ENCODE measurements at places on chromosomes 1 and 21.

DNA sequence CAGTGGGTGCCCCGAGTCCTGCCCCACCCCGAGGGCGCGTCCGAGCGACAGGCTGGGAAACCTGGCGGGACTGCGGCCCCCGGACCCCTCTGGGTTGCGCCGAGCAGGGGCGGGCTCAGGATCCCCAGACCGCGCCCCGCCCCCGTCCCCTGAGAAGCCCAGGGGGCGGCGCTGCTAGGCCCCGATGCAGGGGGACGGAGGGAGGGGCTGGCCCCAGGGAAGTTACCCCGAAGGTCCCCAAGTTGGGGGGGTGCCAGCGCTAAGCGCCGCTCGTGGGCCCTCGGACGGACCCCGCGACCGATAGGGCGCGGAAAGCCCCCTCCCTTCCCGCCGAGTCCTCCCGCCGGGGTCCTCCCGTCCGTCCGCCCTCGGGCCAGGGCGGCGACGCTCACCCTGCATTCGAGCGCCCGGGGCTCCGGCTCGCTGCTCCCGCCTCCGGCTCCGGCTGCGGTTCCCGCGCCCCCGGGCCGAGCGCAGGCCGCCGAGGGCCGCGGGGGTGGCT is 414 bp downstream of the GPR153 start:
- DNase-seq = peak; percentile 9

DNA sequence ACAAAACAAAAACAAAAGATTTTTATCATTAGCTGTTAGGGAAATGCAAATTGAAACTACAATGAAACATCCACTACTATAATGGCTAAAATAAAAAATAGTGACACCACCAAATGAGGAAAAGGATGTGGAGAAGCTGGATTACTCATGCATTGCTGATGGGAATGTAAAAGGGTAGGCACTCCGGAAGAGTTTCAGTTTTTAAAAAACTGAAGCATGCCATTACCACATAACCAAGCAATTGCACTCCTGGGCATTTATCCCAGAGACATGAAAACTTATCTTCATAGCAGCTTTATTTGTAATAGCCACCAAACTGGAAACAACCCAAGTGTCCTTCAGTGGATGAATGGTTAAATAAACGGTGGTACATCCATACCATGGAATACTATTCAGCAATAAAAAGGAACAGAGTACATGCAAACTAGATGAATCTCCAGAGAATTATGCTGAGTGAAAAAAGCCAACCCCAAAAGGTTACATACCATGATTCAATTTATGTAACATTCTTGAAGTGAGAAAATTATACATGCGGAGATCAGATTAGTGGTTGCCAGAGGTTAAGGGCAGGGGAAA is 14.5 kb upstream of the CFAP298 start:
- DNase-seq = peak; percentile 59

- DNase-seq = no peak
Measured at GRCh38 chr1:2971101-2971501, 50.2 kb upstream of the ACTRT2 start.

DNA sequence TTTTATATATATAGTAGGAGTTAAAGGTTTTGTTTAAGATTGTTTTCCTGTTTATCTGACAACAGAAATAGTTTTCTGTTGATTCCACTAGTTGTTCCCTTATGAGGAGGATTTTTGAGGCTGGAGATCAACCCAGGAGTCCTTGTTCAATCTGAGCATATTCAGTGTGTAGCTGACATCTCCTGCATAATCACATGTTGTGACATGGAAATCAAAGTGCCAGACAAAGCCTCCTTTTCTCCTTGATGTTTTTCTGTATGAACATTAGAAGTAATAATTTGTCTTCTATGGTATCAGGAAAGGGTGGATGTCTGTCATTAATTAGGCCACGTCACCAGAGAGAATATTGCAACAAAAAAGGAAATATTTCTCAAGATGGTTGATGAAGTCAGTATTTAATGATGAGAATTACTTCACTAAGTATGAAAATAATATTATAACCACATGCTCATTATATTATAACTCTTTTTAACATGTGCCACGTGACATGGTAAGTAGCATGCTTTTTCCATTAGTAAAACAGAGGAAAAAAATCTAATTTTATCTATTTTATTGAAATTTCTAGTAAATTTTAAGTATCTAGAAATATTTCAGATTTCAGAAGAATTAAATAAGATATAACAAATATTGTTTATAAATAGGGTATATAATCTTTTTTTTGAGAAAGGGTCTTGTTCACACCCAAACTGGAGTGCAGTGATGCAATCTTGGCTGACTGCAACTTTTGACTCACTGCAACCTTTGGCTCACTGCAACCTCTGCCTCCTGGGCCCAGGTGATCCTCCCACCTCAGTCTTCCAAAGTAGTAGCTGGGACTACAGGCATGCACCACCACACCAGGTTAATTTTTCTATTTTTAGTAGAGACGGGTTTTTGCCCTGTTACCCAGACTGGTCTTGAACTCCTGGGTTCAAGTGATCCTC is 223.5 kb downstream of the HMCN1 start:
- DNase-seq = no peak

- no peak for DNase-seq
Measured at GRCh38 chr1:31503570-31503969, 72.7 kb upstream of the TINAGL1 start.

GRCh38 chr1:59857679-59858354 is 43.1 kb downstream of the HOOK1 start:
- DNase-seq = no peak

DNA sequence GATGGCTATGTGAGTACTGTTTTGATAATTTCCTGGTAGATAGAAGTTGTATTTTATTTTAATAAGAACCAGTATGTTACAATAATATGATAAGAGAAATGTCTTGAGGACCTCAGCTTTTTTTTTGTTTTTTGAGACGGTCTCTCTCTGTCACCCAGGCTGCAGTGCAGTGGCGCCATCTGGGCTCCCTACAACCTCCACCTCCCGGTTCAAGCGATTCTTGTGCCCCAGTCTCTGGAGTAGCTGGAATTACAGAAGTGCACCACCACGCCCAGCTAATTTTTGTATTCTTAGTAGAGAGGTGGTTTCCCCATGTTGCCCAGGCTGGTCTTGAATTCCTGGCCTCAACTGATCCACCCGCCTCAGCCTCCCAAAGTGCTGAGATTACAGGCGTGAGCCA is 968.1 kb upstream of the ADGRL4 start:
- no peak for DNase-seq

- no peak for DNase-seq
Measured at GRCh38 chr1:93672477-93673162, 9.0 kb downstream of the BCAR3 start.

DNA sequence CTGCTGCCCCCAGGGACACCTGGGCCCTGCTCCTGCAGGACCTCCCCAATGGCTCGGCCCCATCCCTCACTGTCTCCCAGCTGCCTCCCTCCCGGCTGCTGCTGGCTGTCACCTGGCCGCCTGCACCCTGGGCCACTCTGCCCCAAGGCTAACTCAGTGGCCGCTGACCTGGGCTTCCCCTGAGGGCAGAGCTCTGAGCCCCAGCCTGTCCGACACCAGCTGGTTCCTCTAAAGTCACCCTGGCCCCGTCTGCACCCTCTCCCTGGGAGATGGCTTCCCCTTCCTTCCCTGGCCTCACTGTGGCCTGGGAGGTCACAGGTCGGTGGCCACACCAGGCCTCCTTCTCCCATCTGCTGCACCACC is 15.0 kb downstream of the ITGB2 start:
- peak; percentile 43 for DNase-seq

- no peak for DNase-seq
Measured at GRCh38 chr1:177593105-177593504, 376.8 kb downstream of the SEC16B start.

DNA sequence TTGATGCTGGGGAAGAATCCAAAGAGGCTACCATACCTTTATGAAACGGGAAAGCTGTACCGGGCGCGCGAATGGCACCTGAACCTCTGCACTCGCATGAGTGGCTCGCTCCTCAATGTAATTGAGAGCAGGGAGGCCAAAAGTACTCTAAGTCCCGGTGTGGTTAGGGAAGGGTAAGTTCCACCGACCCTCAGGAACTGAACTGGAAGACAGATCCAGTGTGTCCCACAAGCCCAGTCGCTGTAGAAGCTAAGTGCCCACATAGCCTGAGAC is 1.0 kb downstream of the GATAD2B start:
- no peak for DNase-seq
